Aorta (tissue), 5 donors: ENCODE measurements at places on chromosomes 1 and 21. TPM values are rescaled to one million over a fixed set of nuclear protein-coding genes. Genes with fewer than 3 reads are reported as not detected.

USP16 gene
- total RNA-seq, result 33.8 TPM

CENPL gene
- total RNA-seq, result 4.8 TPM

GREM2 gene
- 2.9 TPM for total RNA-seq

IGSF21 gene
- total RNA-seq, result 5.2 TPM

- H3K27me3 ChIP-seq, result no peaks in the 10 kb centered on the region
- no peak for DNase-seq
- H3K27ac ChIP-seq, result no peak overlapping the region
- no peaks in the 10 kb centered on the region for H3K36me3 ChIP-seq
- no peak overlapping the region for H3K4me3 ChIP-seq
Observed at GRCh38 chr1:41902159-41902577, 16.6 kb downstream of the HIVEP3 start.

DNA sequence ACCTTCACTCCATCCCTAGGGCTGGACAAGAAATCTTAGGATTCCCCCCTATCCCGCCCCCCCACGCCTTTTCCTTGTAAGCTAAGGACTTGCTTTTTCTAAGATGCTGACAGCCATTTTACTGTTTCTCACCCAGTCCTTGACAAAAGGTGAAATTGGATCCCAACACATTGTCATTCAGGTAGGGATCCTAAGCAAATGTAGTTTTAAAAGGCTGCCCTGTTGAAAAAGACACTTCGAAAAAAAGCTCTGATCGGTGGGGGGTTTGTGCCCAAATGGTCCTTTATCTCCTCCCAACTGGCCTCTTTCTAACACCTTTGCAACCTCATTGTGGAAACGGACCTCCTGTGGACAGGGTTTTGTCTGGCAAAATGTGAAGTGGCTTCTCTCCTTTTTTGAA is 2.9 kb downstream of the CACHD1 start:
- H3K27ac ChIP-seq, result no peak overlapping the region
- DNase-seq, result no peak
- no peak overlapping the region for H3K4me3 ChIP-seq
- H3K36me3 ChIP-seq, result no peaks in the 10 kb centered on the region
- H3K27me3 ChIP-seq, result no peaks in the 10 kb centered on the region

- no peaks in the 10 kb centered on the region for H3K36me3 ChIP-seq
- H3K27ac ChIP-seq, result no peak overlapping the region
- H3K4me3 ChIP-seq, result no peak overlapping the region
- no peaks in the 10 kb centered on the region for H3K4me1 ChIP-seq
Observed at GRCh38 chr1:246782120-246782900, 58.1 kb downstream of the SCCPDH start.

DNA sequence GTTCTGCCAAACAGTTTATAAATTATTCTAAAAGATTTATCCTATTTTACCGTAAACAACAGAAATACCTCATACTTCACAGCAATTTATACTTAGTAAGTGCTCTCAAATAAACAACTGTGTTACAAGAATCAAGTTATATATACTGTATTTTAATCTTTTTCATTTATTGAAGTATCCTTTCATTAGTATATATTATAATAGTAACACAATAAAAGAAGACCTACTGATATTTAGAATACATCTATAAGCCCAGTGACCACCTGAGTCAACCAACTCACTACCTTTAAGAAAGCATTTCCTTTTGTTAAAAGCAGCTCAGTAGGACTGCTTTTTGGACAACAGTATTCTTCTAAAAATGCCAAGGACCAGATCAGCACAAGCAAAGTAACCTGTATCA is 5.9 kb downstream of the TMCO1 start:
- peaks cover 2% of the 10 kb centered on the region for H3K4me1 ChIP-seq
- no peak overlapping the region for H3K4me3 ChIP-seq
- H3K27me3 ChIP-seq, result no peaks in the 10 kb centered on the region
- H3K27ac ChIP-seq, result no peak overlapping the region
- peaks cover 3% of the 10 kb centered on the region for H3K36me3 ChIP-seq

DNA sequence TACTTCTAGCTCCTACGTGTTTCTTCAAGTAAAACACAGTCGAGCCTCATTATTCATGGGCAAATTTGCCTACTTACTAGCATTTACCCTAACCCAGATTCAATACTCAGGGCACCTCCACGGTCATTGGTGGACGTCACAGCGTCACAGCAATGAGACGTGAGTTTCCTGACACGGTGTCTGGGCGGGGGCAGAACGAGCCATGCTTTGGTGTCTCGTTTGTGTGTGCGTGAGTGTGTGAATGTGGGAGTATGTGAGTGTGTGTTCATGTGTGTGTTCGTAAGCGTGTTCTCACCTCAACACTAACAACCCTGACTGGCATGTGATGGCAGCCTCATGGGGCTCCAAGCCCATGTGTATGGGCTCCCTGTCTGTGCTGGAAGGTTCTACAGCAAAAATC is 17.5 kb upstream of the COL18A1 start:
- H3K27ac ChIP-seq, result no peak overlapping the region
- H3K4me3 ChIP-seq, result no peak overlapping the region
- peak; percentile 39 for DNase-seq
- H3K27me3 ChIP-seq, result no peaks in the 10 kb centered on the region
- no peaks in the 10 kb centered on the region for H3K4me1 ChIP-seq

- H3K36me3 ChIP-seq, result no peaks in the 10 kb centered on the region
- DNase-seq, result no peak
- no peaks in the 10 kb centered on the region for H3K27me3 ChIP-seq
- no peak overlapping the region for H3K27ac ChIP-seq
Observed at GRCh38 chr1:172727956-172728603, 69.2 kb downstream of the FASLG start.

GRCh38 chr21:35284199-35284598 is 235.1 kb upstream of the RUNX1 start:
- no peak overlapping the region for H3K4me3 ChIP-seq
- no peaks in the 10 kb centered on the region for H3K27me3 ChIP-seq
- H3K36me3 ChIP-seq, result no peaks in the 10 kb centered on the region
- H3K4me1 ChIP-seq, result no peaks in the 10 kb centered on the region
- DNase-seq, result peak; percentile 81

GRCh38 chr1:12549460-12550349 is 68.3 kb downstream of the DHRS3 start:
- no peaks in the 10 kb centered on the region for H3K36me3 ChIP-seq
- H3K4me1 ChIP-seq, result no peaks in the 10 kb centered on the region
- H3K27ac ChIP-seq, result no peak overlapping the region

DNA sequence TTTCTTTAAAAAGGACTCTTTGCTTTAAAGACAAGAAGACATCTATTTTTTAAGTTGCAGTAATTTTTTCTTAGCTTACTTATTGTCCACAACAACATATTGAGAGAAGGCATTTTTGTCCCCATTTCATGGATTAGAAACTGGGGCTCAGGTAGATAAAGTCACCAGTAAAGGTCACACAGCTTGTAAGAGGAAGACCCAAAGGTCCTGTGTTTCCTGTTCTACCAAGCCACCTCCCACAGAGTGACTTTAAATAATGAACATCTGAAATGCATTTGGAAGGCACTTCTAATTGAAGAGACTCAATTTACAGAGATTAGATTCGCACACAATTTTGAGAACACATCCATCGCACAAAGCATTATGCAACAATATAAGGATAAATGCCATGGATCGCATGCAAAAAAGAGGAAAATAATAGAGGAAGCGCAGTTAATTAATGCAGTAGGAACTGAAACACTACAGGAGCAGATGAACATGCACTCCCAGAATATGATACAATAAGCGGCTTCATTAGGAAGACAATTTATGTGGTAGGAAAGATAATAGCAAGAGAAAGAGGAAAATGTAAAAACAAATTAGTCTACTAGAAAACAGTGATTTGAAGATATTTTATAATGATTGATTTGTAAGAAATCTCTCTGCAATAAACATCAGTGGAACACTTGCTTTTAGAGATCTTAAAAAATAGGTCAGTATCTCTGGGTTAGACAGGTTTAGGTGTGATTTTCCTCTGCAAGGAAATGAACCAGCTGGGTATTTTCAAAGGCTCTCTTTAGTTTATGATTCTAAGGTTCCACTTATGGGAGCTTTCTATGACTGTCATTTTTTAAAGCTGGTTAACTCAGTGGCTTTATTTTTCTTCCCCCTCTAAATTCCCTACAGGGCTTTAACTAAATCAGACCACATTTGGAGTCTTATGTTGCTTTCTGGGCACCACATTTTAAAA is 27.1 kb upstream of the CD2 start:
- no peak for DNase-seq
- no peaks in the 10 kb centered on the region for H3K4me1 ChIP-seq
- H3K27ac ChIP-seq, result no peak overlapping the region

DNA sequence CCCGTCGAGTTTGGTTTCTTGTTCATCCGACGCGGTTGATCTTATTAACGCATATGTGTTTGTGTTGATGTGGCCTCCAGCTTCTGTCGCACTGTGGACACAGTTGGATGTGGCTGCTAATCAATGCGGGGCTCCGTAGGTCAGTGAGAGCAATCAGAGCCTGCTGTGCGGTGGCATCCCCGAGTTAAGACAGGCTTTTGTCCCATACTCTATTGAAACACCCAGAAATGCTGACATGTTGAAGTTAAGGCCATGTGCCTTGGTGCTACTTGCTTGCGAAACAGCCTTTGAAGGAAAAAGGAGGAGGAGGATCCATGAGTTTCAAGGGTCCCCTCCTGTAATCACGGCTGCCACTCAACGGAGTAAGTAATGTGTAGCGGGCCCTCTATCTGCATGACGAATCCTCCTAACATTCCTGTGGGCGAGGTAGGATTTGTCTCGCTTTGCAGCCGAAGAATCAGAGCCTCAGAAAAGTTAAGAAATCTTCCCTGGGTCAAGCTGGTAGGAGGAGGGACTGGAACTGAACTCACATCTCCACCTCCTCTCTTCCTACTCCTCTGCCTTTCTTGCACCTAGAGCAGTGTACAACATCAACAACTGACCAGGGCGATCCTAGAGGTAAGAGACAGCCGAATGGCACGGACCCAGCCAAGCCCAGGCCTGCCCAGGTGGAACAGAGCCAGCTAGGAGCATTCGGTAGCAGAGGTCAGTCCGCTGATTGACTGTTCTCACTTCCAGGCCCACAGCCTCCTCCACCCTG is 19.5 kb downstream of the PDE9A start:
- no peak for DNase-seq
- no peaks in the 10 kb centered on the region for H3K27me3 ChIP-seq
- H3K36me3 ChIP-seq, result no peaks in the 10 kb centered on the region
- no peak overlapping the region for H3K4me3 ChIP-seq

DNA sequence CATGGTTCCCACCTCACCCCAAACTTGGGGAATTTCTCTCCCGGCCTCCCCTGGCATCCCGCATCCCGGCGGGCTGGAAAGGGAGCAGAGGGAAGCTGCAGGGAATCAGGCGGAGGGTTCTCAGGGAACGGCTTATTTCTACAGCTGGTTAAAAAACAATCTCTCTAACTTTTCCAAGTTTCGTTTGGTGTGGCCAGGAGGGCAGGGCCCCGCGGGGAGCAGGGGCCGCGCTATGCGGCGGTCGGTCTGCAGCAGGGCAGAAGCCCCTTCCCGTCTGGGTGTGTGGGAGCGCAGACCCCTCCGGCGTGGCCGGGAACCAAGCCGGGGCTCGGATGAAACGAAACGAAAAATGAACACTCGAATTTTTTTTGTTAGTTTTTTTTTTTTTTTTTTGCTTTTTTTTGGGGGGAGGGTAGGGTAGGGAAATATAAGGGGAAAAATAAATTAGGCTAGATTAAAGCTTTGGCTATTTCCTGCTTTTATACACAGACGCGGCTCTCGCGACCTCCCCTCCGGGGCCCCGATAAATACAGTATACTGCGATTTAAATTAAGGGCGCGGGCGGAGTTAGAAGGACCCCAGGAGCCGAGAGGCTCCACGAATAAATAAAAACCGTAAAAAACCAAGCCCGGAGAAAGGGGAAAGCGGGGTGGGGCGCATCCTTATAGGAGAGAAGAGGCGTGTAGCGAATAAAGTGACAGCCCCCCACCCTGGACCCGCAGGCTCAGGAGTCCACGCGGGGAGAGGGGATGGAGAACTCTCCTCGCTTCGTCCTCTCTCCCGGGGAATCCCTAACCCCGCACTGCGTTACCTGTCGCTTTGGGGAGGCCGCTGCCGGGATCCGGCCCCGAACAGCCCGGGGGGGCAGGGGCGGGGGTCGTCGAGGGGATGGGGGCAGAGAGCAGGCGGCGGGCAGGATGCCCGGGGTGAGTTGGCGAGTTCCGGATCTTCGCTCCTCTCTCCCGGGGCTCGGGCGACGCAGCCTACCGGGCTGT is 2.1 kb downstream of the POU3F1 start:
- peaks cover 3% of the 10 kb centered on the region for H3K27me3 ChIP-seq
- no peak overlapping the region for H3K4me3 ChIP-seq
- no peaks in the 10 kb centered on the region for H3K4me1 ChIP-seq
- DNase-seq, result no peak
- H3K27ac ChIP-seq, result no peak overlapping the region
- H3K36me3 ChIP-seq, result no peaks in the 10 kb centered on the region

GRCh38 chr1:36328713-36329112 is 5.3 kb upstream of the EVA1B start:
- no peaks in the 10 kb centered on the region for H3K36me3 ChIP-seq
- no peak overlapping the region for H3K4me3 ChIP-seq
- H3K27ac ChIP-seq, result no peak overlapping the region
- peak; percentile 76 for DNase-seq
- no peaks in the 10 kb centered on the region for H3K27me3 ChIP-seq
- no peaks in the 10 kb centered on the region for H3K4me1 ChIP-seq

DNA sequence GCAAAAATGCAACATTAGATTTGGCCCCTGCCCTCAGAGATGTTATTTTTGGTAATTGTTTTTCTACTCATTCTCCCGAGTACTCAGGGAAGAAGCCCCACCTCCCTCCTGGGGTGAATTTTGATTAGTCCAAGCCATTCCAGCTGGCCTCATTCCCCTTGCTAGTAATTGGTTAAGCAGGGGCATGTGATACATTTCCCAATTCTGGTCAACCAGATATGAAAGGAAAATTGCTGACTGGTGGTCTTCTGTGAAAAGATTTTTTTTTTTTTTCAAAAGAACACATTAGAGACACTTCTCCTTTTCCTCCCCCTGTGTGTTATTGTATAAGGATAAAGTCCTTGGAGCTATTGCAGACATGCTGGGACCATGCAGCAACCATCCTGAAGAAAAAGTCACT is 71.1 kb upstream of the AKT3 start:
- no peaks in the 10 kb centered on the region for H3K36me3 ChIP-seq
- no peak for DNase-seq

DNA sequence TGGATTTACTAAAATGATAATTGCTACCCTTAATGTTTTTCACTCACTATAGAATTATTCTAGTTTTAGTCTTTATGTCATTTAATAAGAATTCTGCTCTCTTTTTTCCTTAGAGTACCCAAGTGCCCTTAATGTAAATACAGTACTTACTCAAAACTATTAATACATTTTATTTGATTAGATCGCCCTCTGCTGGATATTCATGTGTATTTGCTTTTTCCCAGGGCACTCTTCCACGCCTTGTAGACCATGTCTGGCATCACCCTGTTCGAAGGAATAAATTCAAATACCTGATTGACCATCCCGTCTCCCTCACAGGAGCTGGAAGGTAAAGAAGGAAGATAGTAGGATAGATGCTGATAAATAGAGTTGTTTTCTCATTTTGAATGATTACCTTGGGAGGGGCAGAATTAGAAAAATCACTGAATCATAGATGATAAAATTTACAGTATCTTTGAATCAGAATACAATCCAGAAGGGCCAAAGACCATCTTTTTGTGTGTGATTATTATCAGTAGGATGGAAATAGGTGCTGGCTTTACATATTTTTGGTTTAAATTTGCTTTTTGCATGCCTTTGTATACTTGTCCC is 4.1 kb downstream of the AXDND1 start:
- DNase-seq, result no peak
- no peaks in the 10 kb centered on the region for H3K4me1 ChIP-seq
- H3K4me3 ChIP-seq, result no peak overlapping the region
- no peaks in the 10 kb centered on the region for H3K36me3 ChIP-seq
